Metanephros (tissue), 2 donors: ENCODE measurements at places on chromosomes 7 and 10. TPM values are rescaled to one million over a fixed set of nuclear protein-coding genes. Genes with fewer than 3 reads are reported as not detected.

ALDH18A1 gene
- 64.1 TPM for total RNA-seq

TBL2 gene
- total RNA-seq, result 40.6 TPM

WIPF3 gene
- total RNA-seq, result 1.5 TPM

CLDN4 gene
- total RNA-seq, result 132 TPM

CTBP2 gene
- 98.8 TPM for total RNA-seq

NYAP1 gene
- total RNA-seq, result 2.9 TPM

SFTPA1 gene
- 0.88 TPM for total RNA-seq

ZP3 gene
- 1.5 TPM for total RNA-seq

GPNMB gene
- 31.2 TPM for total RNA-seq

OR6V1 gene
- not detected for total RNA-seq

NUDT13 gene
- 0.70 TPM for total RNA-seq

SPDYE2B gene
- not detected for total RNA-seq

NEBL gene
- total RNA-seq, result 62.6 TPM

KEL gene
- total RNA-seq, result 3.2 TPM

KLLN gene
- 0.99 TPM for total RNA-seq
